ENCODE measurements at places on chromosomes 12 and 14.

GRCh38 chr12:103331643-103332042, 164.1 kb downstream of the C12orf42 start:
- no peak overlapping the region for H3K27ac ChIP-seq
- DNase-seq = no peak
- no peaks in the 10 kb centered on the region for H3K4me1 ChIP-seq
- no peaks in the 10 kb centered on the region for H3K27me3 ChIP-seq
- H3K4me3 ChIP-seq = no peak overlapping the region

- DNase-seq = no peak
- no peak overlapping the region for H3K4me3 ChIP-seq
- no peaks in the 10 kb centered on the region for H3K4me1 ChIP-seq
- no peak overlapping the region for H3K27ac ChIP-seq
- no peaks in the 10 kb centered on the region for H3K36me3 ChIP-seq
- no peaks in the 10 kb centered on the region for H3K27me3 ChIP-seq
These were observed 5.5 kb downstream of the CNTN1 start for GRCh38 chr12:40697566-40698259.

DNA sequence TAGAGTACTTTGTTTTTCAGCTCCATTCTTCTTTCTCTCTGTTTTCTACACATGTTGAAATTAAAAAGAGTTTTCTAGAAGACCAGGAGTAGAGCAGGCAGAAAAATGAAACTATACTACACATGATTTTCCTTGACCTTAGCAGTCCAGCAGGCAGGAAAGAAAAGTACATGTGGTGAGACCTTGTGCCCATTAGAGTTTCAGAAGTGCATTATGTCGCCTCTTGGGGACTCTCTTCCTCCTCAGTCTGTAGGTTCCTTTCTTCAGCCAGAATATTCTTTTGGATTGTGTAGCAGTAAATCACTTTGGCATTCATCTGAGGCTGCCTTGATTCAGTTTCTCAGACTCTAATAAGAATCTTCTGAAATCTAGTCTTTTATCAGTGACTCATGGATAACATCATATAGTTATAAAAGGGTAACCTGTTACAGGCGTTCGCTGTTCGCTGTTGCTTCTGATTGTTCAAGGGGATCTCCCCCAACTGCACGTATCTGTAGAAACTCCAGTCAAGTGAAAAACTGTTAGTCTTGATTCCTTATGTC, 161.8 kb downstream of the ANO4 start:
- no peaks in the 10 kb centered on the region for H3K36me3 ChIP-seq
- no peak overlapping the region for H3K27ac ChIP-seq
- no peak overlapping the region for H3K4me3 ChIP-seq
- H3K27me3 ChIP-seq = no peaks in the 10 kb centered on the region

DNA sequence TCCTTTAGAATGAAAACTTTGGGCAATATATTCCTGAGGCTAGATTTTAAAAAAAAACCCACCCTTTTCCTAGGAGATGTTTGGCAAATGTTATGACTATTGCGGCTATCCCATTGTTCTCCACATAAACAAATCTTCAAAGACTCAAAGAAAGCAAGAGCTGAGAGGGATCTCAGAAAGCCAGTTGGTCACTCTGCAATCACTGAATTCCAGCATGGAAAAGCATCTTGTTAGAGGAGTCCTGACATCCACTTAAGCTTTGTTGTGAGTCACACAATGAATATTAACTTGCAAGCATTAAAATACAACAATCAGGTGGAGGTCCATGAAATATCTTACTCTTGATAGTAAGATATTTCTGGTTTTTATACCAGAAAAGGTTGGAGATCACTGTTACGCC, 11.0 kb upstream of the PTPRB start:
- no peak overlapping the region for H3K27ac ChIP-seq
- H3K36me3 ChIP-seq = no peaks in the 10 kb centered on the region
- no peak for DNase-seq
- H3K27me3 ChIP-seq = no peaks in the 10 kb centered on the region

- H3K27me3 ChIP-seq = no peaks in the 10 kb centered on the region
- no peak overlapping the region for H3K27ac ChIP-seq
- no peaks in the 10 kb centered on the region for H3K4me1 ChIP-seq
- no peaks in the 10 kb centered on the region for H3K36me3 ChIP-seq
- H3K4me3 ChIP-seq = no peak overlapping the region
These were observed 37.6 kb upstream of the PRICKLE1 start for GRCh38 chr12:42627151-42627550.

- H3K27ac ChIP-seq = no peak overlapping the region
- H3K4me3 ChIP-seq = no peak overlapping the region
- no peaks in the 10 kb centered on the region for H3K27me3 ChIP-seq
These were observed 777.9 kb upstream of the TMEM132C start for GRCh38 chr12:127489061-127489460.

DNA sequence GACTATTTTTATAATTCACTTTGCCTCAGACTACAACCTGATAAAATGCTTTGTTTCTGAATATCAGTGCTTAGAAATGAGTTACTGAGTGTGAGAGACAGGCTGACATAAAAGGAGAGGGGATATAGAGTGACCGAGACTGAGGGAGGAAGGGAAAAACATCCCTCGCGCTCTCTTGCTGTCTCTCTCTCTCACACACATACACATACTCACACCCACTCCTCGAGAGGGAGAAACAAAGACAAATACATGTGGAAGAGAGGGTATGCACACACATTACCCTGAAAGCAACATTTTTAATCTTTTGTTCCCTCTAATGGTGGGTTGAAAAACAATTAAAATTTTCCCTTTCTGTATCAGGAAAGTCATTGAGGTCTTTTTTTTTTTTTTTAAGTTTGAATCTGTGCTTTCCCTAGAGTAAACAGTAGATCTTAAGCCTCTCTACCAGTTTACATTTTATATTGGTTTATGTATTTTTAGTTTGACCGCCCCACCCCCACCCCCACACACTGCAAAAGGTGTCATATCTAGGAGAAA, 45.3 kb downstream of the FRS2 start:
- H3K4me1 ChIP-seq = peaks cover 31% of the 10 kb centered on the region
- no peaks in the 10 kb centered on the region for H3K36me3 ChIP-seq
- H3K27ac ChIP-seq = no peak overlapping the region
- DNase-seq = no peak
- H3K27me3 ChIP-seq = no peaks in the 10 kb centered on the region

DNA sequence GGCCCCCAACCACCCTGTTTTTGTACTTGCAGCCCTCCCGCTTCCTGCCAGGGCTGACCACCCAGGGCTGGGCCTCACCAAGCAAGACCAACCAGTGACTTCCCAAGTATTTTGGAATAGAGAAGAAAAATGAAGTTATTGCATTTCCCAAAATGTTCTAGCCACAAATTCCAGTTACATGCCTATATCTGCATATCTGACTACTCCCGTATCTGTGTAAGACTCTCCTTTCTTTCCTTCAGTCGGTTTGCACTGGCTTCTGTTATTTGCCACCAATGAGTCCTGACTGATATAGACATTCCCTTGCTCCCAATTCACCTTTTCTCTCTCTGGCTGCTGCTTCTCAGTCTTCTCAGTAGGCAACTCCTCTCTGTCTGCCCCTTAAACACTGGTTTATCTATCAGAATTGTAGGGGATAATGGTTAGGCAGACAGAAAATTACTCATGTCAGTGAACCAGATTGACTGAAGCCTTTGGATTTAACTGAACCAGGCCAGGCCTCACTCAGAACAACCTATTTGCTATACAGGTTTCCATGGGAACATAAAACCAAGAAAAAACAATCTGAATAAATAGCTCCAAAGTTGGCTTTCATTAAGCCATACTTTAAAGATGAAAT, 85.3 kb downstream of the SPTSSA start:
- no peak overlapping the region for H3K27ac ChIP-seq

GRCh38 chr12:4717806-4718205, 2.4 kb upstream of the GALNT8 start:
- DNase-seq = no peak
- H3K27ac ChIP-seq = no peak overlapping the region
- H3K4me1 ChIP-seq = no peaks in the 10 kb centered on the region
- no peaks in the 10 kb centered on the region for H3K27me3 ChIP-seq
- H3K36me3 ChIP-seq = no peaks in the 10 kb centered on the region

- H3K27me3 ChIP-seq = no peaks in the 10 kb centered on the region
- H3K27ac ChIP-seq = no peak overlapping the region
- no peaks in the 10 kb centered on the region for H3K36me3 ChIP-seq
These were observed 9.3 kb downstream of the PPP1R13B start for GRCh38 chr14:103838117-103838516.

DNA sequence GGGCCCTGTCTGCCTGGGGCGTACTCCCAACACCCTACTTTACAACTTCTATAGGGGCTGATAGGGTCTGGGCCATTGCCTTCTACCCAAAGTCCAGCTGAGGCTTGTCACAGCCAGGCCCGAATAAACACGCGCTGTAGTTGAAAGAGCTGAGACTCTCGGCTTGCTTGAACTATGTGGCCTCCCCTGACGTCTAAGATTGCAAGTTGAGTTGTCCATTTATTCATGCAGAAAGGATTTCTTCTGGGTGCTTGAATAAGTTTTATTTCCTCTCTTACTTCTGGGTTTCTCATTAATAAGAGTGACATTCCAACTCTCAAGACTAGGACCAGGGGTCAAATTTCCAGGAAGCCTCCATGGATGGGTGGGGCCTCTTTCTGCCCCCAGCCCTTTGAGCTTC, 74.4 kb upstream of the VRK1 start:
- H3K36me3 ChIP-seq = no peaks in the 10 kb centered on the region
- no peaks in the 10 kb centered on the region for H3K4me1 ChIP-seq
- no peak overlapping the region for H3K27ac ChIP-seq
- no peak overlapping the region for H3K4me3 ChIP-seq
- DNase-seq = no peak

- H3K4me3 ChIP-seq = no peak overlapping the region
- no peaks in the 10 kb centered on the region for H3K27me3 ChIP-seq
- no peaks in the 10 kb centered on the region for H3K4me1 ChIP-seq
- no peaks in the 10 kb centered on the region for H3K36me3 ChIP-seq
These were observed 297.5 kb upstream of the SOX5 start for GRCh38 chr12:24246934-24247333.

DNA sequence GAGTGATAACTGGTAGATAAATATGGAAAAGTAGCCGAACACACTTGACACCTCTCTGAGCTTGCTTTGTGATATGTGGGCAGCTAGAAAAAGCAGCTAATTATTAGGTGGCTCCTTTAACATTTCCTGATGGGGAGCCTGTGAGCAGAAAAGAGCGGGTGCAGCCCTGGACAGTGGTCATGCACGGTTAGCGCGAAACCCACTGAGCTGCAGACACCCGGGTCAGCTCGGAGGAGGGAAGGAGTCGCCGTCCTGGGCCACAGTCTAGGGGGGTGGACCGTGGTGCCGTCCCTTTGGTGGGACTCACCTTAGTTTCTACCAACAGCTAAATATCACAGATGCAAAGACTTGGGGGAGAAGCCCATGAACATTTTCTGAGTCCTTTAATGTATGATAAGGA, 6.6 kb downstream of the COA8 start:
- no peak overlapping the region for H3K27ac ChIP-seq
- H3K4me1 ChIP-seq = no peaks in the 10 kb centered on the region
- no peak for DNase-seq
- no peaks in the 10 kb centered on the region for H3K27me3 ChIP-seq

DNA sequence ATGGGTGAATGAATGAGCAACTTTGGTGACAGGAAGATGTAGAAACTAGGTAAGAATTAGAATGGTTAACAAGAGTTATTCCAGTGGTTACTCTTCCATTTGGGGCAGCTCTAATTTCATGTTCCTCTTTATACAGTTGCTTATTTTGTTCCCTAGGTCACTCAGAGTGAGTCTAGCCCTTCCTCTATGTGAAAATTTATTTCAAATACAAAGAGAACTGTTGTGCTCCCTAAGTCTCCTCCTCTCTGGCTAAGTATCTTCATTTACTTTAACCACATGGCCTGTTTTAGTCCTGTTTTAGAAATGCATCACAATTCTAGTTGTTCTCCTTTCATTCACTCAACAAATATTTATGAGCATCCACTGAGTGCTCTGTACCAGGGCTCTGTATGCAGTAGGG, 51.1 kb upstream of the HIF1A start:
- no peak for DNase-seq
- H3K4me3 ChIP-seq = no peak overlapping the region
- no peaks in the 10 kb centered on the region for H3K36me3 ChIP-seq

- H3K4me3 ChIP-seq = no peak overlapping the region
- H3K36me3 ChIP-seq = no peaks in the 10 kb centered on the region
- H3K4me1 ChIP-seq = no peaks in the 10 kb centered on the region
These were observed 37.5 kb downstream of the TTC7B start for GRCh38 chr14:90778571-90779255.

GRCh38 chr14:69358233-69358963, 39.7 kb downstream of the ERH start:
- no peak overlapping the region for H3K27ac ChIP-seq
- H3K36me3 ChIP-seq = no peaks in the 10 kb centered on the region
- no peak for DNase-seq
- no peaks in the 10 kb centered on the region for H3K27me3 ChIP-seq
- no peak overlapping the region for H3K4me3 ChIP-seq

GRCh38 chr14:68876976-68877375, 84.1 kb upstream of the ZFP36L1 start:
- no peaks in the 10 kb centered on the region for H3K27me3 ChIP-seq
- DNase-seq = no peak
- peaks cover 28% of the 10 kb centered on the region for H3K36me3 ChIP-seq

- no peaks in the 10 kb centered on the region for H3K27me3 ChIP-seq
- H3K36me3 ChIP-seq = no peaks in the 10 kb centered on the region
- no peak overlapping the region for H3K4me3 ChIP-seq
- H3K4me1 ChIP-seq = no peaks in the 10 kb centered on the region
These were observed 47.1 kb downstream of the DIP2B start for GRCh38 chr12:50551866-50552265.

DNA sequence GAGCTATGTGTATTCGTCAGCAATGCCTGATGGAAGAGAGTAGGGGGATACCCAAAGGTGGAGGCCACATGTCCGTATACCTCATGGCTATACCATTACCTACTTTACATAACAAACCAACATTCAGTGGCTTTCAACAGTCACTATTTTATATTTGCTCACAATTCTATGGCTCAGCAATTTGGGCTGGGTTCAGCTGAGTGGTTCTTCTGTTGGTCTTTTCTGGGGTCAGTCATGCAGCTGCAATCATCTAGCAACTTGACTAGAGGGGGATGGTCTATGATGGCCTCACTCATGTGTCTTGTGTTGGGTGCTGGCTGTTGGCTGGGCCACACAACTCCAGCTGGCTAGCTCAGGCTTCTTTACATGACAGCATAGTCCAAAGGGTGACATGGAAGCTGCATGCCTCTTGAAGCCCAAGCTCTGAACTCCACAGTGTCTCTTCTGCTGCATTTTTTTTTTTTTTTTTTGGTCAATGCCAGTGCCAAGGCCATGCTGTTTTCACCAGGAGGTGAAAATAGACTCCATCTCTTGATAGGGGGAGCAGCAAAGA, 53.7 kb downstream of the RIN3 start:
- H3K27ac ChIP-seq = no peak overlapping the region
- no peak for DNase-seq
- peaks cover 25% of the 10 kb centered on the region for H3K4me1 ChIP-seq
- no peak overlapping the region for H3K4me3 ChIP-seq
- H3K27me3 ChIP-seq = no peaks in the 10 kb centered on the region

GRCh38 chr12:105581420-105581819, 250.9 kb downstream of the C12orf75 start:
- H3K4me3 ChIP-seq = no peak overlapping the region
- H3K36me3 ChIP-seq = no peaks in the 10 kb centered on the region
- H3K27me3 ChIP-seq = no peaks in the 10 kb centered on the region
- no peaks in the 10 kb centered on the region for H3K4me1 ChIP-seq

- H3K27me3 ChIP-seq = no peaks in the 10 kb centered on the region
- H3K27ac ChIP-seq = no peak overlapping the region
- no peaks in the 10 kb centered on the region for H3K4me1 ChIP-seq
- no peak for DNase-seq
These were observed 47.4 kb upstream of the TMTC1 start for GRCh38 chr12:29831173-29831572.

GRCh38 chr12:116106870-116107269, 170.6 kb downstream of the MED13L start:
- H3K4me1 ChIP-seq = no peaks in the 10 kb centered on the region
- H3K27ac ChIP-seq = no peak overlapping the region
- H3K27me3 ChIP-seq = no peaks in the 10 kb centered on the region
- no peak for DNase-seq
- no peaks in the 10 kb centered on the region for H3K36me3 ChIP-seq
- H3K4me3 ChIP-seq = no peak overlapping the region
